ENCODE measurements at places on chromosomes 7 and 10.

DNA sequence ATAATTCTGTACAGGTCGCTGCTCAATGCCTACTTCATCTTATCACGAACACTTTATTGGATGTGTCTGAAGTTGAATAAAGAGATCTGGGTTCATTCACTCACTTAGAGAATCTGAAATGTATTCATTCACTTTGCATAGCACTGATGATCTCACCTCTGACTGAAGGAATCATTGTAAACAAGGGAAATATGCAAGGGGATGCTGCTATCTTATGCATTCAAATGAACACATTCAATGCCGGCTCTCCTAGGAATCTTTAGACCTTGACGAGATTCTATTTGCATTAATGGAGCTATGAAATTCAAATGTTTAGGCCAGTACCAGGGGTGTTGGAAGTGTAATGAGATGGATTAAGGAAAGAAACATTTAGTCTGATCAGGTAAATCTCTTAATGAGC lies 200.6 kb upstream of the COBL start:
- DNase-seq, result no peak

GRCh38 chr10:131474416-131474815 lies 162.9 kb upstream of the TCERG1L start:
- no peak for DNase-seq

- DNase-seq, result no peak
These were observed 107.5 kb upstream of the KIF5B start for GRCh38 chr10:32163762-32164148.

GRCh38 chr7:110669410-110669809 lies 421.5 kb upstream of the LRRN3 start:
- no peak for DNase-seq

- DNase-seq, result no peak
These were observed 38.4 kb upstream of the PSAP start for GRCh38 chr10:71889388-71889987.

GRCh38 chr10:65482848-65483247 lies 1443.0 kb upstream of the LRRTM3 start:
- no peak for DNase-seq

DNA sequence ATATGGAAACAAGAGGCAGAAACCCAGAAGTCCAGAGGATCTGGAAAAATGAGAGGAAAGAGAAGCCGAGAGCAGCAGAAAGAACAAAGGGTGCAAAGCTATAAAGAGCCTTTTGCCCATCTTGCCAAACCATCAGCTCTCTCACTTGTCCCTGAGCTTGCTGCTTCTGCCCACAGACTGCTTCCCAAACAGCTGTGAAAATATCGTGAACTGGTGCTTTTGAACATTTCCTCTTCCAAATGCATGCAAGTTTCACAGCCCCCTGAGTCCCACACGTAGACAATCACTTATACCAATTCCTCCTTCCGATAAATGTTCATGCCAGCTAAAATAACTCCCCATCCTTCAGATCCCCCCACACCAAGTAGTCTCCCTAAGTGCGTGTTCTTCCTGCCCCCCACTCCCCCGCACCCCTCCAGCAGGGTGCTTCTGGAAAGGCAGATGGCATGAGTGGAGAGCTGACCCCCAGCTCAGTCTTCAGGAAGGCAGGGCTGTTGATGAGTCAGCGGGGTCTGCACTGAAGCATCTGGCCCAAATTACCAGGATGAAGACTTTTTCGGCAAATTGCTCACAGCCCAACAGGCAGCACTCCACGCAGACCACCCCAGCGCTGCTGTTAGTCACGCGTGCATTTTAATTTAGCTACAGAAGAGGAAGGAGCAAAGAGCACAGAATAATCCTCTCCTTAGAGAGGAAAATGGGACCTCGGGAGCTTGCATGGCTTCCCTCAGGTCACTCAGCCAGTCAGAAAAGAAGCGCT lies 76.1 kb upstream of the KCNMA1 start:
- no peak for DNase-seq

- DNase-seq, result no peak
These were observed 28.0 kb upstream of the ARHGAP21 start for GRCh38 chr10:24751716-24752115.

- DNase-seq, result no peak
These were observed 310.4 kb upstream of the ADARB2 start for GRCh38 chr10:2047679-2048078.

GRCh38 chr7:81187753-81188152 lies 268.9 kb upstream of the SEMA3C start:
- DNase-seq, result no peak

GRCh38 chr7:94567396-94567795 lies 57.8 kb downstream of the CASD1 start:
- no peak for DNase-seq

GRCh38 chr7:84949067-84949466 lies 237.8 kb downstream of the SEMA3D start:
- DNase-seq, result no peak

DNA sequence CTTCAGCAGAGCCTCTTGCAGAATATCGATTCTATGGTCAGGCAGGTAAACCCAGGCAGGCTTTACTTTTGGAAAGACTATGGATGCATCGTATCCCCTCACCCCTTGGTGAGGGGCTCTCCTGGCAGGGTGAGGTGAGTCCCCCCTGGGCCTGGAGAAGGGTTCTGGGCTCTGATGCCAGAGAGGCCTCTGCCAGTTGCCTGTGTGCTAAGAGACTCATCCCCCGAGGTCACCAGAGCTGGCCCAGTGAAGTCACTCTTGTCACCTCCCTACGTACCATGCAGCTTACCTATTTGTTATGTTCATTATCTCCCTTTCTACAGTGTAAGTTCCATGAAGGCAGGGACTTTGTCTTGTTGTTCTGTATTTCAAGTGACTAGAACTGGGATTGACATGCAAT lies 51.3 kb downstream of the TSPAN15 start:
- DNase-seq, result no peak

DNA sequence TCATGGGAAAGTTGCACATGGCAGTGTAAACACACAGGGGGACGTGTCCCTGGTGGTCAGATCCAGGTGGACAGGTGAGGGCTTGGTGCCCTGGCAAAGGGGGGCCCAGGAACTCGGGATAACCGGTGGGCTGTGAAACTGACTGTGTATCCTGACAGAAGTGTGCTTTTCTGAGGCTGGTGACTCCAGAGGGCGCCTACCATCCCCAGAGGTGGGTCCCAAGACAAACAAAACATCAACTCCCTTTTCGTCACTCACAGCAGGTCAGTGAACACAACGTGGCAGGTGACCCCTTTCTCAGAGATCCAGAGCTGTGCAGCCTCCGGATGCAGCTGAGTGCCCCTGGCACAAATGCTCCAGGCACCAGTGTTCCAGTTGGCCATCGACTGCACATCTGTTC lies 56.0 kb upstream of the DDC start:
- DNase-seq, result no peak

- DNase-seq, result no peak
These were observed 191.5 kb downstream of the AHR start for GRCh38 chr7:17489961-17490360.

GRCh38 chr7:157523766-157524421 lies 187.1 kb downstream of the DNAJB6 start:
- no peak for DNase-seq

- no peak for DNase-seq
These were observed 25.5 kb downstream of the LRRC27 start for GRCh38 chr10:132357286-132358058.

- no peak for DNase-seq
These were observed 40.0 kb downstream of the CNNM1 start for GRCh38 chr10:99369126-99369525.

DNA sequence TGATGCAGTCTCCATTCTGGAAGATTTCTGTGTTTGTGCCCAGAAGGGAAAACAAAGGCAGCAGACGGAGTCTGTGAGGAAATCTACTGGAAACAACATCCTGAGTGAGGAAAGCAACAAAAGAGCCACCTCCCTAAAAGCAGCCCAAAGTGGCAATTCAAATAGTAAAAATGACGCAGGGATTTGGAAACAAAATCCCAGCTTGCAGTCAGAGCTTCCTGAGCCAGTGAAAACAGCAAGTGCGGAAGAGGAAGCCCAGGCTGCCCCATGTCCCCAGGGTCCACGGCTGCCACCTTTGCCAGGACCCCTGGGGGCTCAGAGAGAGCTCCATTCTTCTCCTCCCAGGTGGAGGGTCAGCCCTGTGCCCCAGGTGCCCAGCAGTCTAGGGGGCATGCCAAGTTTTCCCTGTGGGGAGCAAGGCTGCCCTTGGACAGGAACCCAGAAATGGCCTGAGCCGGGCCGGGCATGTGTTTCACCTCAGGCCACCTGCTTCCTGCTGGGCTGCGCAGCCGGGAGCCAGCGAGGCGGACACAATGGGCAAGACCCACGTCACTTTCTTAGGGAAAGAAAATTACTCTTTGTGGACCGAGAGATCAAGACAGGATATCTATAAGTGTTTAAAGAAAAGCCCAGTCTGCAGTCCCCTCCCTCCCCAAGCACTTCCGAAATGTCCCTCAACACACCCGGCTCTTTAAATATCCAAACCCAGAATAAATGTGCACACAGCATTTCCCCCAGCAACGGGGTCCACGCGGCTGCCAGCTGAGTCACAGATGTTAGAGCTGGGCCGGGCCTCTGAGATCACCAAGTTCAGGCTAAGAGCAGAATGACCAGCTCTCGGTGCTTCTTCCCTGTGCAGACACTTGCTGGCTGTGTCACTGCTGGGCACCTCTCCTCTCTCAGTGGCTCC lies 231.1 kb downstream of the ARHGAP12 start:
- DNase-seq, result peak; percentile 73

- no peak for DNase-seq
These were observed 219.8 kb downstream of the CTNNA3 start for GRCh38 chr10:67476201-67476600.

GRCh38 chr10:17062955-17063484 lies 66.6 kb downstream of the CUBN start:
- peak; percentile 74 for DNase-seq

- no peak for DNase-seq
These were observed 53.1 kb upstream of the COBL start for GRCh38 chr7:51369746-51370145.

DNA sequence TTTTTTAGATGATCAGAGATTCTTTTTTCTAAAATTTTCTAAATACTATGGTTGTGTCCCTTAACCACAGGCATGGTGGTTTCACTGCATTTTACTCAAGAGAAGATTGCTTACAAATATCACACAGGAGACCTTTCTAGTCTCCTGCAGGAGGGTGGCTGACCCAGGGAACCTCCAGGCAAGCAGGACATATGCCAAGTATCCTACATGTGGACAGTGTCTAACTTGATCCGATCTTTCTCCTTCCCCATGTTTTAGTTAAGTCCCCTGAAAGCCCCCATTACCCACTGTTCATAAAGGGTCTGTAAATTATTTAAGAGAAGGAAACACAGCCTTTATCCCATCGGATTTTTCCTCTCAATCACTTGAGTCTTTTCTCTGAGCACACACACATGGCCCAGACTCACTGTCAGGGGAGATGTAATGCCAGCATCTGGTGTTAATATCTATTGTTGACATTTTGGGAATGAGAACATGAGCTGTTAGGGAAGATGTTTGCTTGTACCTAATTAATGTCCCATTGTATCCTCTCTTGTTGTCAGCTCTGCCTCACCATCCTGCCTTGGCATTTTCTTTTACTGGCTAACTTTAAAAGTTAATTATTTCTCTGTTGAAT lies 755.2 kb downstream of the AUTS2 start:
- no peak for DNase-seq

DNA sequence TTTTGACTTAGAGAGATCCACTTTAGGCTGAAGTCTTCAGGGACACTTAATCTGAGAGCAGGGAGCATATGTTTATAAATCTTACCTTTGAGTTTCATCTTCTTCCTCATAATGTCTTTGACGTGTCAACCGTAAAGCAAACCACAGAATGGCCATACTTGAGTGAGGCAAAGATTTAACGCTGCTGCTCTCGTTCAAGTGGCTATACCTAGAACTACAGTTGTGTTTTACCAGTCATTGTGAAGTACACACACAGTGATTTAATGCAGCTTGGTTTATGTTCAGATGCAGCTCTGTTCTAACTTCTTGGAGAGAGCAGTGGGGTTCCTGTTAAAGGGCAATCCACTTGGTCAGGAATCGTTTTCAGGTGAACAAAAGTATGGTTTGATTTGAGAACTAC lies 39.9 kb upstream of the GOT1 start:
- no peak for DNase-seq

GRCh38 chr7:148815612-148816011 lies 68.5 kb downstream of the EZH2 start:
- DNase-seq, result no peak

DNA sequence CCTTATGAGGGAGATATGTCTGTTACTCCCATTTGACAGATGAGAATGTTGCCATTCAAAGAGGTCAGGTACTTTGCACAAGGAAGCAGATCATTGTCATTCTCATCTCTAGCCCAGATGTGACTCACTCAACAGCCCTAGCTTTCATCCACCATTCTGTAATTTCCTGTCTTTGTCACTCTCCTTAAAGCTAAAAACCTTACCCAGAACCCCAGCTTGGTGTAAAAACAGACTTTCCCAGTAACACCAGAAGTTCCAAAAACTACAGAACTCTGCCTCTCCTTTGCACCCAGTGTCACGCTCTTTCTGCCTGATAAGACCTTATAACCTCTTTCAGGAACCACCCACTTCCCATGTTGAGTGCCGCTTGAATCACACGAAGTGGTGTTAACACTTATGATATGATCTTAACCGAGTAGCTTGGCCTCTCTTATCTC lies 89.1 kb upstream of the SP4 start:
- DNase-seq, result no peak

DNA sequence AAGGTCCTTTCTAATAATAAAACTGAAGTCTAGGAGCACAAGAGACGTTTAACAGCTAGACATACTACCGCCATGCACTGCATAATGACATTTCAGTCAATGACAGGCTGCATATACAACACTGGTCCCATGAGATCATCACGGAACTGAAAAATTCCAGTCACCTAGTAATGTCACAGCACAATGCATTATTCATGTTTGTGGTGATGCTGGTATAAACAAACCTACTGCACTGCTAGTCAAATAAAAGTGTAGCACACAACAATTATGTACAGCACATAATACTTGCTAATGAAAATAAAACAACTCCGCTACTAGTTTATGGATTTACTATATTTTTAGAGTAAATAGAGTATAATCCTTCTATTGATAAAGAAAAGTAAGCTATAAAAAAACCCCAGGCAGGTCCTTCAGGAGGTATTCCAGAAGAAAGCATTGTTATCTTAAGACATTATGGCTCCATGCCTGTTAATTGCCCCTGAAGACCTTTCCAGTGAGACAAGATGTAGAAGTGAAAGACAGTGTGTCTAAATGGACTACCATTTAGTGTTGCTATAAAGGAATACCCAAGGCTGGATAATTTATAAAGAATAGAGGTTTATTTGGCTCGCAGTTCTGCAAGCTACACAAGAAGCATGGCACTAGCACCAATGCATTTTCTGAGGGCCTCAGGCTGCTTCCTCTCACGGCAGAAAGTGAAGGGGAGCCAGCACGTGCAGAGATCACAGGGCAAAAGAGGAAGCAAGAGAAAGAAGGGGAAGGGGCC lies 47.1 kb downstream of the HIBADH start:
- DNase-seq, result no peak

Data from amniotic stem cell (primary cell).